Effector memory CD8-positive, alpha-beta T cell (primary cell): ENCODE measurements at places on chromosomes 4 and X.

DNA sequence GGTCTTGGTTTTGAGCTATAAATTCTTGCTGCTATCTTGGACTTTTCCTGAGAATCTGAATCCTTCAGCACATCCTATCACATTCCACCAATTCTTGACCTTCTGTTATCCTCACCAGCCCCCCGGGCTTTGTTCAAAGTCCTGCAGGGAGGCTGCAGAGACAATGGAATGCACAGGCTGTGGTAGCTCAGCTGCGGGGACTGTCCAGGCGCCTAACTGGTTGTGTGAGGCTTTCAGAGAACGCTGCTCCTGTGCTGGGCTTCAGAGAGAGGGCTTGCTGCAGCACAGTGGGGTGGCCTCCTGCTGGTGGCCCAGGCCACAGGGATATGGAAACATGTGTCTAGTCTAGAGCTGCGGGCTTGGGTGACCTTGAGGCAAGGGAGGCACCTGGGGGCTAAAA, 196.3 kb upstream of the GATB start:
- peaks cover 4% of the 10 kb centered on the region for H3K4me1 ChIP-seq
- DNase-seq: no peak
- H3K27me3 ChIP-seq: peaks cover 8% of the 10 kb centered on the region

DNA sequence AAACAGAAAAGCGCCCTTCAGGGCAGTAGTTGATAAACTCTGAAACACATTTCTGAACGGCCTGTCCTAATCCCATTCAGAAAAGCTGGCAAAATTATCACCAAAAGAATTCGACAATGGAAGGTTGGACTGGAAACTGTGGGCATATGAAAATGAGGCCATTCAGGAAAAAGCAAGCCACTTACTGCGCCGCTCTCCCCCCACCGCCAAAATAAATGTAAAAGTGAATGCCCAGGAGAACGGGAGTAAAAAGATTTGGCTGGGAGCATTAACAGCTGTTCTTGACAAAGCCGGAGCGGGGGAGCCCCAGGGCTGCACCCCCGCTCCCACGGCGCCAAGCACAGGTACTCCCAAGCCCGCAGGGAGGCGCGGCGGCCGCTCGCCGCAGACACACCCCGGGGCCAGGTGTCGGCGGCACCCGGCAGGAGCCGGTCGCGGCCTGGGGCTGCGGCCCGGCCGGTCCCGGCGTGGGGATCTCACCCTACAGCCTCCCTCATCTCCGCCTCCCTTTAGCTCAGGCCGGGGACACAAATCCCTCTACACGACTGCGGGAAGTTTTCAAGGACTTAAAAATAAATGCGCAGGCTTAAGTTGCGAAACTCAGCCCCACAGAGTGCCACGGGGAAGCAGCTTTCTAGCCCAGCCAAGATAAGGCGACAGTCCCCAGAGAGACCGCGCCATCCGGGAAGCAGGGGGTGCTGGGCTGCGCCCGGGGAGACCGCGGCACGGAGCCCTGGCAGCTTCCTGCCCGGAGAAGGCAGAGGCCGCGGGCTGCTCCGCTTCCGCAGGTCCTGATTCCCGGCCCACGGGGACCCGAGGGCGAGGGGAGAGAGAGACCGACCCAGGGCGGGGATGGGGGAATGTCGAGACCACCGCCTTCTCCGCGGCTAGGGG, 593 bp downstream of the SH3RF1 start:
- H3K4me1 ChIP-seq: peaks cover 2% of the 10 kb centered on the region
- peaks cover 4% of the 10 kb centered on the region for H3K36me3 ChIP-seq
- DNase-seq: peak; percentile 7
- peaks cover 60% of the 10 kb centered on the region for H3K27me3 ChIP-seq
- H3K4me3 ChIP-seq: peak overlapping the region; percentile 64

DNA sequence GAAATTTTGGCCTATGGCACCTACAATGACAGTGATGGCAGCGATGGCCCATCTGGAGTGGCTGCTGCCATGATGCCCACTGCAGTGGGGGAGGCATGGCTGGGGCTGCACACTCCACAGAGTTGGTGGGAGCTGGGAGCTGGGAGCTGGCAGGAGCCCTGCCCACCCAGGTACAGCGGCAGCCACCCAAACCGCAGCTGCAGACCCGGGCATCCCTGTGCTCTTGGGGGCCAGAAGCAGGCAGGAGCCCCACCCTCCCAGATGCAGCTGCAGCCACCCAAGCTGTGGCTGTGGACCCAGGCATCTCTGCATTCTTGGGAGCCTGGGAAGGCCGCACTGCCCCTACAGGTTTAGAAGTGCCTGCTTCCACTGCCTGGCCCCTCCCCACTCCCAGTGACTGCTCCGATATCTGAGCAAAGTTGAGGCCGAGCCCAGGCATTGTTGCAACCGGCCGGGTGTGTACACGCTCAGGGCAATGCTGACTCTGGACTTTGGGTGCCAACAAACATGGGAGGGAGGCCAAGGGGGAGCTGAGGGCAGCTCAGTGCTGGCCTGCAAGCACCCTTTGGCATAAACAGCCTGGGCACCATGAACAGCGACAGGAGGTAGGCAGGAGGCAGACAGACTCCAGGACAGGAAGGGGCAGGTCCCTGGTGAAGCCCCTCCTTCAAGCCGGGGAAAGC, 82.8 kb downstream of the PPP4R3C start:
- H3K4me1 ChIP-seq: no peaks in the 10 kb centered on the region
- no peak overlapping the region for H3K27ac ChIP-seq
- H3K27me3 ChIP-seq: no peaks in the 10 kb centered on the region

DNA sequence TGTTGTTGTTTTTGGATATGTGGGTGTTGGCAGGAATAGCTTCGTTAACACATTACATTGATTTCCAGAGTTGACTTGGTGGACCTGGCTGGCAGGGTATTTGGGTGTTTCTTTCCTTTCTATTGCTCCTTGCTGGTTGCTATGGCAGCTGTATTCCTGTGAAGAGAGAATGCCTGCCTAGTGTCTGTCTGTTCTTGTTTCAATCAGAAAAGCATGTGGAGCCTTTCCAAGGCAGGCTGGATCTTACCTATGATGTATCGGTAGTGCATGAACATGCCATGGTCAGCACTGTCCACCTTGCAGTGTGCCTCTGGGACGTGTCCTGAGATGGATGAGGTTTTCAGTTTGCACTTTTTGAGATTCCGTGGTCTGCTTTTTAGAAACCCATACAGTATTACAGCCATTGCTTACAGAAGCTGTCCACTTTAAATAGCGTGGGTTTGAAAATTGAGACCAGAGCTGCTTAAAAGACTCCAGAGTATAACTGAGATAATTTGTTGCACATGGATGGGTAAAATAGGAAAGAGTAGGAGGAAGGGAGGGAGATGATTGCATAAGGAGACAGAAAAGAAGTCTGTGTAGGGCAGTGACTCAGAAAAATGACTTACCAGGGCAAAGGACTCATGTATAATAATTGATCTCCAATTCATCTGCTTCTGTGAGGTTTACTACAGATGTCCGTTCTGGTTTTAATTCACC, 20.0 kb upstream of the AADAT start:
- no peak for DNase-seq
- H3K36me3 ChIP-seq: no peaks in the 10 kb centered on the region
- no peak overlapping the region for H3K27ac ChIP-seq
- H3K27me3 ChIP-seq: peaks cover 10% of the 10 kb centered on the region
- H3K4me3 ChIP-seq: no peak overlapping the region
- no peaks in the 10 kb centered on the region for H3K4me1 ChIP-seq

GRCh38 chr4:113146876-113147358, 97.5 kb downstream of the ANK2 start:
- H3K4me1 ChIP-seq: peaks cover 1% of the 10 kb centered on the region
- no peaks in the 10 kb centered on the region for H3K36me3 ChIP-seq
- H3K27me3 ChIP-seq: no peaks in the 10 kb centered on the region
- no peak for DNase-seq

DNA sequence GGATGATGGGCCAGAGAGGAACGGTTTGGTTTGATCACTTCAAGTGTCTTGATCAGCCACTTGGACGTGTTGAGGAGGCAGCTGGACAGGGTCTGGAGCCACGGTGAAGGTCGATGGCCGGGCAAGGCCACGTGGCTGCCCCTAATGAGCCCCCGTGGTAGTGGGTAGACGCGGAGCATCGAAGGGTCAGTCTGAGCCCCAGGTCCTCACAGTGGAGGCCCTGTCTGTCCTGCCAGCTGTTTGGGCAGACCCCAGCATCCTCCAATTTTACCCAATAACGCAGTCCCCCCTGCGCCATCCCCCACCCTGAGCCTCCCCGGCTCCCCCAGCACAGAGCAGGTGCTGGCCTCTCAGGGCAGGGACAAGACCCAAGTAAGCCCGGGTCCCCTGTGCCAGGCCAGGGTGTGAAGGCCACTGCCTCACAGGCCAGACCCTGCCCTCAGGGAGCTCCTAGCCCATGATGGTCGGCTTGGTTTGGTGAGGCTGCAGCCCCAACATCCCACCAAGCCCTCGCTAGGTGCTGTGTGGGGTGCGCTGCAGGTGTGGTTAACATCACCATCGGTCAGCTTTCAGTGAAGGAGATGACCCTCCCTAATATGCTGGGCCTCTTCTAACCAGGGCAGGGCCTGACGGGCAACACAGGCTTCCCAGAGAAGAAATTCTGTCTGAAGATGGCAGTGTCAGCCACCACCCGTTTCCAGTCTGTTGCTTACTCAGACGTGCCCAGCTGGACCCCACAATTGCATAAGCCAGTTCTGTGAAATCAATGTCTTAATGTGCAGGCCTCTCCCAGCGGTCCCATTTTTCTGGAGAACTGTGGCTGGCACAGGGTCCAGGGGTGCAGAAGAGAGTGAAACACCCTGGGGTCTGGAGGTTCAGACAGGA, 40.5 kb upstream of the NKX1-1 start:
- no peak overlapping the region for H3K4me3 ChIP-seq
- peaks cover 21% of the 10 kb centered on the region for H3K27me3 ChIP-seq
- no peak for DNase-seq
- H3K4me1 ChIP-seq: no peaks in the 10 kb centered on the region

DNA sequence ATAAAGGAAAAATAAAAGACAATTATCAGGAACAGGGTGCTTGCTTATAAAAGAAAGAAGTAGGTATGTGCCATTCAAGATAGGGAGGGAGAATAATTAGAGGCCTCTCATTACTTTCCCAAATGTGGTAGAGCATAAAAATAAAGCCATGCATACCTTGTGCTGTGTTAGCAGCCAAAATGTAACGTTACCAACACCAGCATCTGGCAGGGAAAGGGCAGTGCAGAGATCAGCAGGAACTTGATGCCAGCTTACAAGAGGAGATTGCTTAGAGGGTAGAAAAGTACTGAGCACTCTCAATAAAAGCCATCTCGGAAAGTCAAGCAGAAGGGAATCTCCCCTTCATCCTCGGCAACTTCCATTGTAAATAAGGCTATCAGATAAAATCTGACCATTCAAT, 195.6 kb downstream of the RASL11B start:
- H3K27ac ChIP-seq: no peak overlapping the region
- H3K4me3 ChIP-seq: no peak overlapping the region
- no peaks in the 10 kb centered on the region for H3K36me3 ChIP-seq
- peaks cover 2% of the 10 kb centered on the region for H3K4me1 ChIP-seq
- no peak for DNase-seq
- H3K27me3 ChIP-seq: no peaks in the 10 kb centered on the region

GRCh38 chr4:111963158-111963700, 182.0 kb upstream of the FAM241A start:
- no peak overlapping the region for H3K4me3 ChIP-seq
- H3K27ac ChIP-seq: no peak overlapping the region
- no peaks in the 10 kb centered on the region for H3K36me3 ChIP-seq
- no peaks in the 10 kb centered on the region for H3K4me1 ChIP-seq

GRCh38 chrX:23374291-23374690, 39.6 kb downstream of the PTCHD1 start:
- H3K27ac ChIP-seq: no peak overlapping the region
- DNase-seq: no peak
- no peaks in the 10 kb centered on the region for H3K27me3 ChIP-seq
- H3K4me1 ChIP-seq: no peaks in the 10 kb centered on the region
- H3K36me3 ChIP-seq: no peaks in the 10 kb centered on the region

- H3K27me3 ChIP-seq: no peaks in the 10 kb centered on the region
- H3K4me3 ChIP-seq: no peak overlapping the region
- DNase-seq: no peak
- no peaks in the 10 kb centered on the region for H3K4me1 ChIP-seq
- peaks cover 28% of the 10 kb centered on the region for H3K36me3 ChIP-seq
- no peak overlapping the region for H3K27ac ChIP-seq
These were observed 47.5 kb downstream of the PKD2 start for GRCh38 chr4:88054901-88055300.

DNA sequence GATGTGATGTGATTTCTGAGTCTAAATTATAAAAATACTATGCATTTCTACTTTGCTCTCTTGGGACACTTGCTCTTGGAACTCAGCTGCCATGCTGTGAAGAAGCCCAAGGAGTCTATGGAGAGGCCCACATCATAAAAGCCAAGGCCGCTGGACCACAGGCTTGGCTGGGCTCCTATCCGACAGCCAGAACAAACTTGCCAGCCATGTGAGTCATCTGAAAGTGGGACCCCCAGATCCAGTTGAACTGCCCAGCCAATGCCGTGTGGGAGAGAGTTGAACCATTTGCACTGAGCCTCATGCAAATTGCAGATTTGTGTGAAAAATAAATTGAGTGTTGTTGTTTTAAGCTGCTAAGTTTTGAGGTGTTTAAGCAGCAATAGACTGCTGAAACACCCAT, 60.2 kb downstream of the TMEM154 start:
- DNase-seq: no peak
- no peak overlapping the region for H3K4me3 ChIP-seq
- no peak overlapping the region for H3K27ac ChIP-seq
- H3K4me1 ChIP-seq: no peaks in the 10 kb centered on the region
- no peaks in the 10 kb centered on the region for H3K36me3 ChIP-seq

DNA sequence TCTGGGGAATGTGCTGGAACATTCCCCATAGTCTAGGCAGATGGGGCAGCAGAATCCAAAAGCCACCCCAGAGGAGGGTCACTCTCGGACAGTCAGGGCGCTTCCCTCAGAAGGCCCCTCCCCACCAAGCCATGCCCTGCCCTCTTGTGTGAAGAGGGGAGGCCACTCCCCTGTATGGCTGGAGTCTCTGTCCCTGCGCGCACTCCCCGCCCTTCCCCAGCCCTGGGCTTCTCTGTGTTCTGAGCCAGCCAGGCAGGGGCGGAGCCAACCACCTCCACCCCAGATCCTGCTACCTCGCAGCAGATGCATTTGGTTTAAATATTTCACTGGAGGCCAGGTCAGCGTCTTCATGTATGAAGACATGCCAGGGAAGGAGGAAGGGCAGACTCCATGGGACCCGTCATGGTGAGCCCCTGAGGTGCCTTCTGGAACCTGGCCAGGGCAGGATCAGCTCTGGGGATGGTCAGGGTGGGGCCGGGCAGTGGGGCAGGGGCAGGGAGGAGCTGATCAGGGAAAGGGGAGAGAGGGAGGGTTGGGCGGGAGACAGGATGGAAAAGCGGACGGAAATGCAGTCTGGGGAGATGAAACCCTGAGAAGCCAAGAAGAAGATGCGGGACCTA, 107.3 kb downstream of the ADRA2C start:
- H3K27me3 ChIP-seq: peaks cover 85% of the 10 kb centered on the region
- no peak overlapping the region for H3K4me3 ChIP-seq

- H3K36me3 ChIP-seq: no peaks in the 10 kb centered on the region
- no peak overlapping the region for H3K4me3 ChIP-seq
- no peaks in the 10 kb centered on the region for H3K27me3 ChIP-seq
- DNase-seq: no peak
- no peaks in the 10 kb centered on the region for H3K4me1 ChIP-seq
These were observed 49.4 kb upstream of the CAMK2D start for GRCh38 chr4:113810906-113811305.

DNA sequence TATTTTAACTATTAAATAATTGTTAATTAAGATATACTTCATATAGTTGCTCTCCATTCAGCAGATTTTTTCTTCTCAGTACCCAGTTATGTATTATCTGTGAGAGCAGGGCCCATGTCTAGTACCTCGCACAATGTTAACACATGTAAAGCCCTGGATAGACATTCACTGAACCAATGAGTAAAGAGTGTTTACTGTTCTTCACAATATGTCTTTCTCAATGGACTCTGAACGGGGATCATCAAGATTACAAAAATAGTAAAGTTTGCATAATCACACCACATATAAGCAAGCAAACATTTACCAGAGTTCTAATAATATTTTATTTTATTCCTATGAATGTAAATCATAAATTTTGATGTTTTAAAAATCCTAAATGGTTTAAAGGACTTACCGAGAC, 47.1 kb downstream of the FBXO8 start:
- peaks cover 31% of the 10 kb centered on the region for H3K36me3 ChIP-seq
- H3K4me3 ChIP-seq: no peak overlapping the region
- no peaks in the 10 kb centered on the region for H3K4me1 ChIP-seq
